Stimulated activated CD4-positive, alpha-beta T cell treated with anti-CD3 and anti-CD28 coated beads, Interleukin-12 subunit alpha, Interleukin-12 subunit beta, amount 100 ng/mL, for 24 hours (primary cell): ENCODE measurements at places on chromosomes 12 and 14.

GRCh38 chr12:27840229-27840999 is 60.4 kb upstream of the MANSC4 start:
- no peak for DNase-seq

DNA sequence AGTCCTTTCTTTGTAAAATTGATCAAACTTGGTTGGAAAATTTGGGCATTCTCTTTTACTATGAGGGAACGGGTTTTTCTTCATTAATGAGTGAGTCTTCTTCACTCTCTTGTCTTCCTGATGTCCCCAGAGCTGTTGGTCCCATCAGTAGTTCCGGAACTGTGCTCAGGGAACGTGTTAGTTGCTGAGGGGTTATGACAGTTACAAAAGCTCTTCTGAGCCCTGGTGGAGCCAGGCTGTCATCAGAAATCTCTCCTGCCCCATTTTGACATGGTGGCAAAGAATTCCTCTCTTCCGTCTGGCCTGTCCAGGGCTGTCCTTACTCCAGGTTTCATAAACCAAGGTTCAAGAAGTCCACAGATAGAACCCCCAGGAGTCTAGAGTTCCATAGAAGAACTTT is 208.5 kb downstream of the SLC41A2 start:
- no peak for DNase-seq

DNA sequence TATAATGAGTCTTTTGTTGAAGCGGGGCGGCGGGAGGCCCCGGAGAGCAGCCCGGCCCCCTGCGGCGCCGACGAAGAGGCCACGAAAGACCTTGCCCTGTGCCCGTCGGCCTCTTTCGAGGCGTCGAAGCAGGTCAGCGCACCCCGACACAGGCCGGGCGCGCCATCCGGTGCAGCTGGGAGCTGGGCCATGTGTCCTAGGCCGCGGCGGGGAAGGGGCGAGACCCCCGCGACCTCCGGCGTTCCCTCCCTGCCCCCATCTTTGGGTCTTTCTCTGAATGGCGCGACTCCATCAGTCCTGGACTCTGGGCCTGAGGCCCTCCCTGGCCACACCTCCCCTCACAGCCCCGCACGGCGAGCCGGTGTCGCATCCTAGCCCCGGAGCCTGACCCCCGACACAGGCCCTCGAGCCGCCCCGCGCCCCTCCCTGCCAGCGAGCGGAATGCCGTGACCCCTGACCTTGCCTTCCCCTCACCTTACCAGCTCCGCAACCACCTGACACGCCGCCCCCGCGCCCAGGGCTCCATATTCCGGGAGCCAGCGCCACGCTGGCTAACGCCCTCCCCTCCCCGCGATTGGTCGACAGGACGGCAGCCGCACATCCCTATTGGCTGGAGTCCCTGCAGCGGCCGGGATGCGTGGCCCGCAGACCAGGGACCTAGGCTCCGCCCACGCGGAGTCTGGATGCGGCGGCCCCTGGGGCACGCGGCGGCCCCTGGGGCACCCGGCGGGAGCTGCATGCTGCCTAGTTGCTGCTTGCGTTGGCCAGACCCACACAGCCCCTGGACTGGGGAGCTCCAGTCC is at the start of gene SLC11A2:
SLC11A2 (minus strand) TSS at position 549 of the 803 bp plus-strand sequence. CDS start 15,656 bp downstream, outside the sequence.
- DNase-seq, result peak; percentile 92

- DNase-seq, result no peak
Measured at GRCh38 chr14:55710506-55711041, 130.6 kb downstream of the KTN1 start.

- DNase-seq, result no peak
Measured at GRCh38 chr14:92460541-92460915, 53.1 kb upstream of the RIN3 start.

DNA sequence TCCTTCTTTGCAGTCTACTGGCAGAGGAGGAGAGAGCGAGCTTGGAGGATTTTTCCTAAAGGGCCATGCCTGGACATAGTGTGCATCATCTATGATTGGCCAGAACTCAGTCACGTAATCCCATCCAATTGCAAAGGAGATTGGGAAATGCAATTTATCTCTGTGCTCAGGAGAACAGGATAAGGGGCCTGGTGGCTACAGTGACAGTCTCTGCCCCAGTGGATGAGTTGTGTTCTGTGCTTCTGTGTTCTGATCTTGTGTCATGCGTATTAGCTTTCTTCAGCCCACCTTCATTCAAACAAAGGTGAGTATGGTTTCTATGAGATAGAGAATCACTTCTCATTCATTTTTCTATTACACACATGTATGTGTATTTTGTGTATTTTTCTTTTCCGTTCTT is 144.3 kb downstream of the NRXN3 start:
- DNase-seq, result no peak

- DNase-seq, result no peak
Measured at GRCh38 chr12:52395761-52396434, 10.2 kb downstream of the KRT82 start.

DNA sequence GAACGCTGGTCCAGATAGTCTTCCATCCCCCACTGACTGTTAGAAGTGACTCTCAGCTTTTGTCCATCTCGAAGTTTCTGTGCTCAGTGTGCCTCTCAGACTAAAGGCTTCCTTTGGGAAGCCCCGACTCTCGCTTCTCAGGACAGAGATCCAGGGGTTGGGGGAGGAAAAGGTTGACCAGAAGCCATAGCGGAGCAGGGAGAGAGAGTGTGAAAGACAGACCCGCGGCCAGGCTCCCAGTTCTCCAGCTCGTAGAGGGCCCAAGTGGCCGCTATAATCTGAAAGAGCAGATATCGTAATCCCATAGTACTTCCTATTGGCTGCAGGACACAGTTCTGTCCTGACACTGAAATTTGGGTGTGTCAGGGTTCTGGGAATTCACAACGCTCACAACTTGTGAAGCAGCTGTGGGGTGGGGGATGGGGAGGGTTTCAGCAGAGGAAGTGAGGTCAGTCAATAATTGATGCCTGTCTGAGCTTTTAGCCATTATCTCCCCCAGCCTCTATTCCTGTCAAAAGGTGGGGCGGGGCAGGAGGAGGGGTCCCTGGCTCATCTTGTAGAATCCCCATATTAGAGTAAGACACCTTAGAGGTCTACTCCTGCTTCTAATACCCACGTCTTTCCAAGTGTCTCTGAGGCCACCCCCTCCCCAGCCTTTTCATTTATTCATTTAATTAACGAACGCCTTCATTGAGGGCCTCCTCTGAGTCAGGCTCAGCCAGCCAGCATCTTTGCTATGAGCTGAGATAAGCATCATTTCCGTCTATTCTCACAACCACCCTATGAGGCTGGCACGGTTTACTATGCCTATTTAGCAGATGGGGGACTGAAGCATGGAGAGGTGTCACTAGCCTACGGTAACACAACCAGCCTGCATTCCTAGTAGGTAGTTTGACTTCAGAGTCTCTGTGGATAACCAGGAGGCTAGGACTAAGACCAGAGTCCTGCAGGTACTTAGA is 1.6 kb upstream of the ACVRL1 start:
- DNase-seq, result no peak

DNA sequence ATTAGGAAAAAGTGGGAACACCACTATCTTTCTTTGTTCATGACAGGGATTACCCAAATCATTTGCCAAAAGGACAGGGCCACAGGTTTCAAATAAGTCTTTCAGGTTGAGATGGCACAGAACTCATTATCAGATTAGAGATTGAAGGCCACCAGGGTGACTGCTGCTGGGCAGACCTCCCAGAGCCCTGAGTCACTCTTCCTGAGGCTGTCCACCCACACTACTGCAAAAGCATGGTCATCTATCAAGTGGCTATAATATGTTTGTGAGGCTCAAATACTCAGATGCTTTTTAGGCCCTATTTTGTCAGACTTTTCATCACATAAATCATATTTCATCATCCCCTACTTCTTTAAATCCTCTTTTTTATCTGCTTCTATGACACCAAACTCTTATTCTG is 155.3 kb upstream of the CCDC196 start:
- DNase-seq, result no peak

- DNase-seq, result no peak
Measured at GRCh38 chr14:57479197-57479596, 14.5 kb downstream of the CCDC198 start.
